Left cardiac atrium (tissue), 4 donors: ENCODE measurements at places on chromosomes 1 and 21. TPM values are rescaled to one million over a fixed set of nuclear protein-coding genes. Genes with fewer than 3 reads are reported as not detected.

DNA sequence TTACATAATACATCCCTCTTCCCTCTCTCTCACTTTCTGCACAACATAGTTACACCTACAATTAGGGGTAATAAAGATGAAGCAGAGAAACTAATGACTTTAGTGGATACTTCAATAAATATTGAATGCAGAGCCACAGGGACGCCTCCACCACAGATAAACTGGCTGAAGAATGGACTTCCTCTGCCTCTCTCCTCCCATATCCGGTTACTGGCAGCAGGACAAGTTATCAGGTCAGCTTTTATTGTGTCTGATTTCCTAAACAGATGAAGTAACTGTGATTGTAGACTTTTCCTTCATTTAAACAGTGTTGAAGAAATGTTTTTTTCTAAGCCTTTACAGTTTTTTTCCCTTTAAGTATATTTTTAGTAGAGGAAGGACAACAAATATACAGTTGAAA is 281.6 kb downstream of the TPR start:
- DNase-seq, result peak; percentile 34

DNA sequence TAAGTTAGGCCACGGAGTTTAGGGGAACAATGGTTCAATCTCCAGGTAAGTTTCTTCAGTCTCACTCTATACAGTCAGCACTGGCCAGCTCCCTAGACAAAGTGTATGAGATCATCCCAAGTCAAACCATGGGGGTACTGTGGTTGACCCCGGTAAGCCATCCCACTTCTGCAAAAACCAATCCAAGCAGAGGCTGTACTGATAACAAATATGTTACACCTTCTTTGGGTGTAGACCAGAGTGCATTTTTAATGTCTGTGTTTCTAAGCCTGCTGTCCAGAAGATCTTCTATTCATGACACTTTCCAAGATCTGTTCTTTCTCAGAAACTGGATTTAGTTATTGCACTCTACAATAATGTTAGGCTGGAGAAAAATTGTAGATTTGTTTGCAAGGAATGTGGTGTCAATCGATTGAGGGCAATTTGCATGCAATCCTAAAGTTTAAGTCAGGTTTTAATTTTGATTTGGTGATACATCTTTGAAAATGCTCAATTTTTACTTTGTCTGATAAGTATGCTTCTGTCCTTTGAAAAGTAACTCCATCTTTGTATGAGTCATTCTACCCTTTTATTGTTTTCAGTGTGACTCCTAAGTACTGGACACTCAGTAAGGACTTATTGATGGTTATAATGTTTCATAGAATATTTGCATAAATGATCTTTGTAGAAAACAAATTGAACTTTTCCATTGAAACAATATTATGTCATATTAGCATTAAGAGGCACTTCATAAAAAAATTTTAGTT is 152.4 kb downstream of the HLX start:
- DNase-seq, result no peak

TMEM81 gene
- total RNA-seq, result 1.8 TPM

CTSE gene
- total RNA-seq, result not detected

TRIM58 gene
- total RNA-seq, result 0.60 TPM

DNA sequence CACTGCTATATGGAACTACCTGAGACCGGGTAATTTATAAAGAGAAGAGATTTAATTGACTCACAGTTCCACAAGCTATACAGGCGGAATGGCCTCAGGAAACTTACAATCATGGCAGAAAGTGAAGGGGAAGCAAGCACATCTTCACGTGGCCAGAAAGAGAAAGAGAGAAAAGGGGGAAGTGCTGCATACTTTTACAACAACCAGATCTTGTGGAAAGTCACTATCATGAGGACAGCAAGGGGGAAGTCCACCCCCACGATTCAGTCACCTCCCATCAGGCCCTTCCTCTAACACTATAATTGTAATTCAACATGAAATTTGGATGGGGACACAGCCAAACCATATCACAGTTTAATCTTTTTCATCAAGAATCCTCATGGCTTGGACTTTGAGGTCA is 339.2 kb upstream of the AJAP1 start:
- no peak for DNase-seq
